ENCODE measurements at places on chromosomes 16 and 17.

DNA sequence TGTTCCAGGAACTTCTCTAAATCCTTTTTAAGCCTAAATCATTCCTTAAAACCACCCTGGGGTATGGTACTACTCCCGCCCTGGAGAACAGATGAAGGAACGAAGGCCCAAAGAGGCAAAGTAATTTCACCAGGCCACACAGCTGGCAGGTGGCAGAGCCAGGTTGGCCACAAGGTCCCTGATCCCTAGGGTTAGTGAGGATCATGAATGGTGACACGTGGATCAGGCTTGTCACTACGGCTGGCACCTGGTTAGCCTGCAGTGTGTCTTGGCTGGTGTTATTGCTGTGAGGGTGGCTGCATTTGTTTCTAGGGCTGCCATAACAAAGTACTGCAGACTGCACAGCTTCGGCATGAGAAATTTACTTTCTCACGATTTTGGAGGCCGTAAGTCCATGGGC, 26.0 kb upstream of the ZNF423 start:
- DNase-seq = no peak

- DNase-seq = no peak
Measured at GRCh38 chr17:45861165-45861564, 16.5 kb downstream of the SPPL2C start.

DNA sequence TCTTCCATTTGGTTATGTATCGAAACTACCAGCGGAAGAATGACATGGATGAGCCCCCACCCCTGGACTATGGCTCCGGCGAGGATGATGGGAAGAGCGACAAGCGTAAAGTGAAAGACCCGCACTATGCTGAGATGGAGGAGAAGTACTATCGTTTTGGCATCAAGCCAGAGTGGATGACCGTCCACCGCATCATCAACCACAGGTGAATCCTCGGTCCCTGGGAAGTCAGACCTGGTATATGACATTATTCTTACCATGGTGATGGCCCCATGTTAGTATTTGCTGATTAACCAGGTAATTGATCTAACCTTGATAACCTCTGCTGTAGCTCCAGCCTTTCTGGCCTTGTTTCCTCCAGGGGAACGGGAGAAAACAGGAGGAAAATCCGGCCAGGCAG, 8.5 kb downstream of the CHD3 start:
- no peak for DNase-seq

DNA sequence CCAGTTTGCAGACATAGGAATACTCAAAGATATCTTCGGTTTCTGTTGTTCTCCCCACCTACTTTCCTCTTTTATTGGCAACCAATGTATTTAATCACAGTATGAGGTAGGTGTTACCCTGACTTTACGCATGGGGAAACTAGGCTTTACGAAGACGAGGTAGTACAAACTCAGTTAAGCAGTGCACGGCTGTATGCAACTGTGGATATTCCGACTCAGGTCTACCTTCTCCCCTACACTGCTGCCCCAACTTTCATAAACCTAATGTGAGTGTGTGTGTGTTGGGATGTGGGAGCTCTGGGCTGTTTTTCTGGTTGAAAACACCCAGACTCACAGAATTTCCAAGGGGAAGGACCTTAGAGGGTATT, 1.2 kb upstream of the GPT2 start:
- DNase-seq = no peak

DNA sequence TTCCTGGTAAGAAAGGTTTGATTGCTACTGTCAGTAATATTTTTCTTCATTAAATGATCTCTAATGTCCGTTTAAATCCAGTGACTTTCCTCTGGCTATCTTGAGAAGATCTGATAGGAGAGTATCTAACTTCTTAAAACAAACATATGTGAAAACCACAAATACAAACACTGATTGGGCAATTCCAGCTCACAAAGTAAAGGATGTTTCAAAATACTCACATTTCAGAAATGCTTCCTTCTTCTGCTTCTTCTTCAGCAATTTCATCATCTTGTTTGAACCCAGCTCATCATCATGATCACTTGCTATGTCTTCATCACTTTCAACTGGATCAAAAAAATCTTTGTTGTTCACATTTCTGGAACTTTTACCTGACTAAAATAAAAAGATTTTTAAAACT, 64.3 kb upstream of the RBL2 start:
- no peak for DNase-seq

GRCh38 chr16:89489898-89490438, 393 bp downstream of the ANKRD11 start:
- DNase-seq = no peak

- DNase-seq = no peak
Measured at GRCh38 chr17:3020381-3020780, 43.0 kb downstream of the OR1D5 start.

DNA sequence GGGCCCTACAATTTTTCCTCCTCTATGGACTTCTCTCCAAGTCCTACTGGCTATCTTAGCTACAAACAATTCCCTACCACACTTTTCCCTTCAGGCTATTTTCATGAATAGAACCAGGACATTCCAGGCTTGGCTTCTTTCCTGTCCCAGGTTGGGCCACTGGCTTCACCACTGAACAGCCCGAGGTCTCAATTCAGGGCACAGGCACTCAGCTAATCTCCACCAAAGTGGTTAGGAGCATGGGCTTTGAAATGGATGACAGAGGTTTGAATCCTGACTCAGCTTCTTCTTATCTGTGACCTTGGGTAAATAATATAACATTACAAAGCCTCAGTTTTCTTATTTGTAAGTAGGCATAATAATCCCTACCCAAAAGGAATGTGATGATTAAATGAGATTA, 50.9 kb upstream of the ZNF629 start:
- no peak for DNase-seq

DNA sequence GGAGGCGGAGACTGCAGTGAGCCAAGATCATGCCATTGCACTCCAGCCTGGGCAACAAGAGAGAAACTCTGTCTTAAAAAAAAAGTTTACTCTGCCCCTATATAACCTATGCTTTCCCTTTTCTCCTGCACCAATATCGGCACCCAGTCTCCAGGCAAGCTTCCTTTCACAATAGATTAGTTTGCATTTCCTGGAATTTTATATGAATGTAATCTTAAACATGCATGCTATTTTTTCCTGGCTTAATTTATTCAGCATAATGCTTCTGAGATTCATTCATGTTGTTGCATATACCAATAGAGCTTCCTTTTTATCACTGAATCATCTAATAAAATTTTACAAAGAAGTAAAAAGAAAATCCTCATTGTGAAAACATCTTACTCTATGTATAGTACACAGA, 59.4 kb downstream of the USP32 start:
- no peak for DNase-seq

GRCh38 chr17:970364-970763, 9.2 kb downstream of the NXN start:
- no peak for DNase-seq

DNA sequence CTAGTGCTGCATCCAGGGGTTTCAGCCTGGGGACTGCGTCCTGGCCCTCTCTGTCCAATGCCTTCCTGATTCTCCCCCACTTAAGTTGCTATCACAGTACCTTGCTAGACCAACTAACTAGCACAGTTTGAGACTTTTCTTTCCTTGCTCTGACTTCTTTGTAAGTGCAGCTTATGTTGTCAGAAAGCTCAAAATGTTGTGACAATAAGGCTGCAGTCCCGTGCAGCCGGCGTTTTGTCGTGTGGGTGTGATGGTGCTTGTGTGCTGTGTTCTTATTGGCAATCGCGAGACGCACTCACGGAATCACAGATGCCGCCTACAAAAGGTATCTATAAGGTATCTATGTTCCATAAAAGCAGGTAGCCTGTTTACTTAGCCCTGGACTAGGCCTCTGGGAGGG, 132.8 kb downstream of the PRKCA start:
- no peak for DNase-seq

GRCh38 chr17:17077861-17078732, 35.8 kb downstream of the MPRIP start:
- no peak for DNase-seq

DNA sequence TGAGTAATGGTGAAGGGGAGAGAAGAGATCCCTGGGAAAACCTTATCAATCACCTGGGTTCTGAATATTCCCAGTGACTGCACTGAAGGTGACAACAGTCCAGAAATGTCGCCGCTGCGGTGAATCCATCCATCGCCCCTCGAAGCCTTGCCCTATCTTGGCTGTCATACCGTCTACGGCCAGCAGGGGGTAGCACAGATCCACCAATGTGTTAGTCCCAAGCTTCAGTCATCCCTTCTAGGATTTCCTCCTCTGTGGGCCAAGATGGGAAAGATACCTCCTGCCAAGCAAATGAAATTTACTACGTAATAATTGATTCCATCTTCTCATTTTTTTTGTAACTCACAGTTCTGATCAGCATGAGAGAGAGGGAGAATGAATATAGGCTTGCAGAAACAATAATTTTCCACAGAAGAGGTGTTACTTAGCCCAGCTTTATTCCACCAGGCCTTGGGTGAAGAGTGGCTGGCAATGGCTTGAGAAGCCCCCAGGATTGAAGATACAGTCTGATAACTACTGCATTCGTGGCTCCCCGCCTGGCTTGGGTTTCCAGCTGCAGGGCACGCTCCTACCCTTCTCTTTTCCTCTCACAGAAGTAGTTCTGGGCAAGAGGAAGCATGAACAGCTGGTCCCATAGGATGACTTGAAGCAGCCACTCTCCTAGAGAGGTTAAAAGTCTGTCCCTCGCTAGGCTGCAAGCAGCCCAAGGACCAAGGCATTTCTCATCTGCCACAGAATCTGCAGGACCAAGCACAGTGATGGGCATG, 2.6 kb upstream of the FMNL1 start:
- DNase-seq = peak; percentile 82

GRCh38 chr16:55515111-55515510, 6.2 kb downstream of the LPCAT2 start:
- DNase-seq = no peak

DNA sequence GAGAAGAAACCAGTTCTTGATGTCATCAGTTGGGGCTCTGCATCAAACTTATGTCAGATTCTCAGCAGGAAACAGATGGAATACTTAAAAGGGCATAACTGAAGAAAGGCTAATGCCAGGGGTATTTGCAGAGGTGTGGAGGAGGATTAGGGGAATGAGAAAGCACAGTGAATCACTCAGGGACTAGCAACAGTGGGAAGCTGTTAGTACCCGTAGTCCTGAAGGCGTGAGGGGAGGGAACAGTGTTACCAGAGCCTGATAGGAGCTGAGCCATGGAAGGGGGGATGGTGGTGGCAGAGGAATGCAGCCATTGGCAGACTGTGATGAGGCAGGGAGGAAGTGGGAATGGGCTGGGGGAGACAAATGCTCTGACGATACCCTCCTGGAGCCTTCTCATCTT, 162.3 kb downstream of the UTP18 start:
- no peak for DNase-seq

All from activated naive CD4-positive, alpha-beta T cell (primary cell).